ENCODE measurements at places on chromosomes 5 and 9.
A peak's percentile ranks its signal among the peaks of the same experiment; 100 is the strongest.

DNA sequence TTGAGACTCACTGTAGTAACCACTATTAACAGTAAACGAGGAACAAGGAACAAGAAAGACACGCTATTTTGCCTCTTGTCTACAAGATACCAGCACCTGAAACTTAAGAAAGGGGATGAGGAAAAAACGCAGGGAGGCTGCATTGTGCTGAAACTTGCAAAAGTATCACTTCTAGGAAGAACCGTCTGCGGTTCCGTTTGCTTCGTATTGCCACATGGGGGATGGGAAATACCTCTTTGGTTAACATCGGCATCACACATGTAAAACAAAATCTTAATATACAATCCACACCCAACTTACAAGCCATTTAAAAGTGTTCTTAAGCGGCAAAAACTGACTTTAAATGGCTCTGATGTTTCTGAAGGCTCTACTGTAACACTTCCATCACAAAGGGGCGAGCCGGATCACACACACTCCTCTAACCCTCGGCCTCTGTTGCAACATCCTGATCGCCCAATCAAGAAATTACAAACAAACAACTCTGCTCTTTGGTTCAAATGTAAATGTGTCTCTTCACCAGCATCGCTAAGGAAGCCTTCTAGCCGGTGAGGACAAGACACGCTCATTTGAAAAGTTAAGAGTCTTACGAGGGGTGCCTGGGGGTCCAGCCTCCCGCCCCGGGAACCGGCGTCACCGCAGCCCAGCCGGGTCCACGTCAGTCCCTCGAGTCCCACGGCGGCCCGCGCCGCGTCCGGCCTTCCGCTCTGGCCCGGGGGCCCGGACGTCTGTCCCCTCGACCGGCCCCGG is 621 bp downstream of the SEC16A start:
- peak; percentile 39 for DNase-seq

DNA sequence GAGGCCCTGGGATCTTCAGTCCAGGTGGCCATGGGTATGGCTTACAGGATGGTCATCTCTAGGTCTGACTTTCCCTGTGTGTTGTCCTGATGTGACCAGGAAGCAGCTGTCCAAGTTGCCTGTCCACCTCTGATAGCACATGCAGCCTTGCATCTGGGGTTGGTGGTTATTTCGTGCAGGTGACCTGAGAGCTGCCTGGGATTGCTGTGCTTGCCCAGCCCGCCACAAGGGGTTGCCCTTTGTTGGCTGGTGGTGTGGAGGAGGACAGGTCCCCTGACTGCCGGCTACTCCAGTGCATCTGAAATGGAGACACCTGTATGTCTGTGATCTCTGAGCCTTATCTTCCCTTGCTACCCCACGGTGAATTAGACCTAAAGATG is 212.6 kb downstream of the ARHGAP26 start:
- DNase-seq: no peak

GRCh38 chr5:11420969-11421368 is 483.3 kb downstream of the CTNND2 start:
- no peak for DNase-seq

- DNase-seq: no peak
These were observed 38.0 kb upstream of the SLC44A1 start for GRCh38 chr9:105206496-105206820.

GRCh38 chr5:168772316-168772961 is 193.3 kb upstream of the PANK3 start:
- DNase-seq: no peak

GRCh38 chr9:89358985-89359384 is 40.7 kb downstream of the SECISBP2 start:
- no peak for DNase-seq

- no peak for DNase-seq
These were observed 2385.2 kb upstream of the C9orf72 start for GRCh38 chr9:29958469-29958868.

DNA sequence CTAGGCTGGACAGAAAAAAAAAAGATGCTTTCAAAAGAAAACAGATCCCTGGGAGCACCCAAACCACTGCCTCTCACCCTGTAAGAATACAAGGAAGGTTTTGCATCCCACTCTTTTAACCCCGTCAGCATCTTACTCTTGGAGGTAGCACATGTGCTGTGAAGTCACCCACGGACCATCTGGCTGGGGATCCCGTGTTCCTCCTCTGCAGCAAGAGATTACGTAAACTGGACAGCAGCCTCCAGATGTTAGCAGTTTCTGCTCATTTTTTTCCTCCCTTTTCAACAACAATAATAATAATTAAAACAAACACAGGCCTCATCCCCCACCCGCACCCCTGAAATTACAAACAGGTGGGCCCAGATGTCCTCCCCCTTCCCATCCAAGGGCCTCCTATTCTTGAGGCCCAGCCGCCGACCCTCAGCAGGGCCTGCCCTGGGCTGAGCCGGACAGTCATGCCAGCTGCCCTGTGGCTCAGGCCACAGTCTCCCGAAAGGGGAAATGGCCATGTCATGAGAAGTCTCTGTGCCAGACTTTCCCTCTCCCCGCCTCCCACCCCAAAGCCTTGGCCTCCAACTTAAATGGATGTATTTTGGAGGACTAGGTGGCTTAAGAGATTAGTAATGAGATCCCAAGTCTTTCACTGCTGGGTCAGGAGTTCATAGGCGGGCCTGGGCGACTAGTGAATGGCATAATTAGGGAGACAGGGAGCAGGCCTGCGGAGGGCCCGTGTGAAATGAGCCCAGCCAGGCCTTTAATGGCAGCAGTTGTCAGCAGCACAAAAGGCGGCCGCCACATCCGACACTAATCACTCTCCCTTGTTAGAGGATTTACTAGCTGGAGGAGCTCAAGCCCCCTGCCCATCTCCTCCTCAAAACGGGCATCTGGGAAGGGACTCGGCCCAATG is 165.1 kb downstream of the PAPPA start:
- DNase-seq: no peak

DNA sequence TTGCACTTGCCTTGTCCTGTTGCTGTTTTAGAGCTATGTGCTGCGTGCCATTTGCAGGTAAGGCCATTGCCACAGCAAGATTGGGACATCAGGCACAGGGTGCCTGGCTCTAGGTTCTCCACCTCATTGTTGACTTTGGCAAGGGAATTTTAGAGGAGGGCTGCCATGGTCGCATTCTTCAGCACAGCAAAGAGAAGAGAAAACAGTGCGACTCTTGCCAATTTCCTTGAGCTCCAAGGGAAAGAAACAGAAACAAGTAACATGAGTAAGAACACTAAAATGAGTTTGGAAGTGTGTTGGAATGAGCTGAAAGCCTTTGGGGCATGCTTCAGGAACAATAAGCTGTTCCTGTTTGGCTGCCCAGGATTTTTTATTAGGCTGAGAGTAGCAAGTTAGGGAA is 188.1 kb upstream of the IL12B start:
- no peak for DNase-seq

GRCh38 chr5:164306662-164307061 is 801.2 kb downstream of the MAT2B start:
- no peak for DNase-seq

GRCh38 chr5:52497133-52497693 is 290.5 kb upstream of the ITGA1 start:
- no peak for DNase-seq

DNA sequence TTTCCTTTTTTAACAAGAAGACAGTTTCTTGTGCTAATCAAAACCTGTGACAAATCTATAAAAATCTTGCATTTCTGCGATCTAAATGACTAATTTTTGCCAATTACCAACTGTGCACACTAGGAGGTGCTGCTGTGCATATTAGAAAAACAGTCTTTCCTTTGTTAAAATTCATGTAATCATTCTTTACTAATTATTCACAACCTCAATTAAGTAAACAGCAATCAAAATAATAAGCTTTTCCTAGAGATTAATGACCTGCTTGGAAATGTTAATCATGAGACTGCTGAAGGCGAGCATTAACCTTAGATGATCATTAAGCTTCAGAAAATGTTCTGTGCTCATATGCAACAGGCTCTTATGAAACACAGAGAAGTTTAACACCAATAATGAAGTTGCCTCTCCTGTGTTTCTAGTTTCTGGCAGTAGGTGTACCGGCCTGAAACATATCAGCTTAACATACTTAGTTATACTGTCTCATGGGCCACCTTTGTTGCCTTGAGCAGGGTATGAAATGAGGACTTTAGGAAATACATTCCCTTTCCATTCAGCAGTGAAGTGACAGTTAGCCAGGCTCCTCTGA is 17.7 kb downstream of the RFESD start:
- peak; percentile 14 for DNase-seq

- DNase-seq: no peak
These were observed 26.1 kb upstream of the CSF1R start for GRCh38 chr5:150112201-150113046.

GRCh38 chr5:96788112-96788749 is 19.5 kb downstream of the ERAP1 start:
- DNase-seq: no peak

GRCh38 chr9:111176511-111176910 is 138.2 kb upstream of the LPAR1 start:
- no peak for DNase-seq

- DNase-seq: no peak
These were observed 47.7 kb upstream of the ATP10B start for GRCh38 chr5:160899735-160900134.

GRCh38 chr5:72622170-72622760 is 115.1 kb upstream of the ZNF366 start:
- DNase-seq: no peak

GRCh38 chr5:33969572-33970452 is 14.7 kb downstream of the SLC45A2 start:
- DNase-seq: no peak

- no peak for DNase-seq
These were observed 15.1 kb downstream of the AK3 start for GRCh38 chr9:4725706-4726442.

GRCh38 chr5:119174578-119175163 is 103.8 kb downstream of the DMXL1 start:
- DNase-seq: no peak

Measured in central memory CD4-positive, alpha-beta T cell (primary cell).